ENCODE measurements at places on chromosomes 3 and 15.

DNA sequence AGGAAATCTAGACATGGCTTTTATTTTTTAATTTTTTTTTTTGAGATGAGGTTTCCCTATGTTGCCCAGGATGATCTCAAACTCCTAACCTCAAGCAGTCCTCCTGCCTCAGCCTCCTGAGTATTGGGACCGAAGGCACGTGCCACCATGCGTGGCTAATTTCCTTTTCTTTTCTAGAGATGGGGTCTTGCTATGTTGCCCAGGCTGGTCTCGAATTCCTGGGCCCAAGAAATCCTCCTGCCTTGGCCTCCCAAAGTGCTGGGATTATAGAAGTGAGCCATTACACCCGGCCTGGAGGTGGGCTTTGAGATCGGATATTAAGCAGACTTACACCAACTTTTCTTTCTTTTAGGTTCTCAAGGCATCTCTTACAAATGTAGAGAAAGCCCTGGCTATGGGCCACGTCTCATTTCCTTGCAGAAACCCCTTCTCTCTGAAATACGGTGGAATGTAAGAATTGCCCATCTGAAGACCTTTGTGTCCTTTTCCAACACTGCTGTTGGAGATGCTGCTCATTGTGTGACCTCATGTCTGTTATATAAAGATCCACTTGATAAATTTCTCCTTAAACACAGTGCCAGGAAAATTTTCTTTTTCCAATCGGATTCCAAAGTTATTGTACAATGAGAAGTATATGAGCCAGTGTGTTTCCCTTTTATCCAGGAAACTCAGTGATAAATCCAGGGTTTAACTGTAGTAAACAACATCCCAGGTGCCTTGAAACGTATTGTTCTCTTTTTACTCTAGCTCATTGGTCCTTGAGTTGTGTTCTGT, 36.8 kb upstream of the CFAP161 start:
- no peak for DNase-seq

DNA sequence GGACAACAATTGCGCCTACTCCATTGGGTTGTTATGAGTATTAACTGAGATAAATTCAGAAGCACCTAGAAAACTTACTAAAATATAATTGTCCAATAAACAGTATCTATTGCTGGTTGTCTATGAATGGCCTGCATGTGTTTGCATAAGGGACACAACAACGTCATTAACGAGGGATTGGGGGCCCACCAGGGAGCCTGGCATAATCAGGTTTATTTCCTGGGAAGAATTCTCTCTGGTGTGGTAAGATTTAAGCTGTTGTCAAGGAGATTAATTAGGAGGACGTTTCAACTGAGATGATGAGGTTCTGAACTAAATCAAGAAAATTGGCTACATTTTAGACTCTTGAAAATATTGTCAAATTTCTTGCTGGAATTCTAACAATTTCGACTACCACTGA, 176.1 kb upstream of the CDIN1 start:
- no peak for DNase-seq

DNA sequence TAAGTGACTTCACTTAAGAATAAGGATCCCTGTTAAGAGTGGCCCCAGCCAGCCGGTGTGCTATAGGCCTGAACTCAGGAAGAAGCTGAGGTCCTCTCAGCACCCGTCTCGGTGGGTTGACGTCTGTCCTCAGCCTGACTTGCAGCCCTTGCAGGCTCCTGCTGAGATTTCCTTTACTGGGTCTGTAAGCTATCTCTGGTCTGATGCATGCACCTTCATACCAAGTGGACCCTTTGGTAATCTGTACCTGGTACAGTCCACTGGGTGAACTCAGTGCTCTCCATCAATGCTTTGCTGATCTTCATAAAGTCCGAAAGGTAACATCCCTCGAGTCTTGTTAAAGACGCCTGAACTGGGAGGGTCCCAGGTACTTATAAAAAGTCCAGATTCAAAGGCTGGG, 212.0 kb upstream of the PPP2R3A start:
- no peak for DNase-seq

GRCh38 chr3:102736288-102736974, 301.6 kb downstream of the ZPLD1 start:
- no peak for DNase-seq

DNA sequence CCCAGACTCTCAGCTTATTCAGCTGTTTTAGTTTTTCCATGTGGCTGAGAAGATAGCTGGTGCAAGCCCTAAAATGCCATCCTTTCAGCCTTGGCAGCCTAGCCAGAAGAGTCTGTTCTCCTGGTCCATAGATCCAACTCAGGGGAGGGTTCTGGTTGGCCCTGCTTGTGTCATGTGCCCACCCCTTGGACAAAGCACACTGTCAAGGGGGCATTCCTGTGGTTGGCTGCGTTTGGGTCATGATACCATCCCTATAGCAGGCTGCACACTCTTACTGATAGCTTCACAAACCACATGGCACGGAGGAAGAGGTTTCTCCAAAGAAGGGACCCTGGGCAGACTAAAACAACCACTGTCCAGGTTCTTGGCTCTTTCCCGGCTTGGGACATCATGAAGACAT, 8.4 kb upstream of the FSTL1 start:
- DNase-seq, result no peak

DNA sequence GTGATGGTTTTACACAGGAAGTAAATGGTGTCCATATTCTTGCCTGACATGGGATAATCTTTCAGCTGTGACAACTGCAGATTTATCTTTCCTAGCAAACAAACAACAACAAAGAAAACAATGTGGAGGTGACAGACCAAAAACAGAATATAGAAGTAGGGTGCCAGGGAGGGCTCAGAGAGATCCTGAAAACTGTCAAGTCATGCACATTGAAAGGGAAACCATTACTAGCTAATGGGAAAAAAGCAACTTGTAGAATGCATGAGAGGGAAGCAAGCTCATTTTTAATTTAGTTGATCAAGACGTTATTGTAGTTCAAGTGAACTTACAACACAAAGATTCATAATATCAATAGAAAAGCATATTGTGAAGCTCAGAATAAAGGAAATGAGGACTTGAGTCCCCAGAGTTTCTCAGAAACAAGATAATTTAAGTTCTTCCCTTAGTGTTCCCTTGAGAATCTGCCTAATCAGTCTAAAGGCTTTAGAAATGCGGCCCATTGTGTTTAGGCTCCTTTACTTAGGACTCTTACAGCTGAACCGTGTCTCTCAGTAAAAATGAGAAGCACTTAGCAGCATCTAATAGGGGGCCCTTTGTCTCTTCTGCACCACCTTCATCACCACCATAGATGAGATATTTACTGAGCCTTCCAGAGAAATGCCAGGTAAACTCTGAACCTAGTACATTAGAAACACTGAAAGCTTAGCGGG, 115.6 kb upstream of the CADPS start:
- no peak for DNase-seq

GRCh38 chr3:182464513-182465145, 328.7 kb upstream of the ATP11B start:
- no peak for DNase-seq

DNA sequence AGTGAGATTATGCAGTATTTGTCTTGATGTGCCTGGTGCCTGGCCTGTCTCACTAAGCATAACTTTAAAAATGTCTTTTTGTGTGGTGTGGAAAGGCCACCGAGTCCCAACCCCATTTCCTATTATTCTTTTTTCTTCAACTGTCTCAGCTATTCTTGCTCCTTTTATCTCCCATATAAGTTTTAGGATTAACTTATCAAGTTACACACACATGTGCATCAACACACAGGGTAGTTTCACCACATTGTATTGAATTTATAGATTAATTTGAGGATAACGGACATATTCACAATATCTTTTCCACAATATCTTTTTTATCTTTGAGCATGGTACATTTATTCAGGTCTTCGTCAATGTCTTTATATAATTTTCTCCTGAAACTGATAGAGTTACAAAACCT, 127.6 kb downstream of the RYR3 start:
- DNase-seq, result no peak

GRCh38 chr3:143010024-143010423, 8.7 kb downstream of the U2SURP start:
- DNase-seq, result no peak

GRCh38 chr3:155658671-155659261, 86.1 kb downstream of the PLCH1 start:
- DNase-seq, result no peak

- DNase-seq, result no peak
These were observed 78.8 kb upstream of the SETMAR start for GRCh38 chr3:4224331-4224730.

DNA sequence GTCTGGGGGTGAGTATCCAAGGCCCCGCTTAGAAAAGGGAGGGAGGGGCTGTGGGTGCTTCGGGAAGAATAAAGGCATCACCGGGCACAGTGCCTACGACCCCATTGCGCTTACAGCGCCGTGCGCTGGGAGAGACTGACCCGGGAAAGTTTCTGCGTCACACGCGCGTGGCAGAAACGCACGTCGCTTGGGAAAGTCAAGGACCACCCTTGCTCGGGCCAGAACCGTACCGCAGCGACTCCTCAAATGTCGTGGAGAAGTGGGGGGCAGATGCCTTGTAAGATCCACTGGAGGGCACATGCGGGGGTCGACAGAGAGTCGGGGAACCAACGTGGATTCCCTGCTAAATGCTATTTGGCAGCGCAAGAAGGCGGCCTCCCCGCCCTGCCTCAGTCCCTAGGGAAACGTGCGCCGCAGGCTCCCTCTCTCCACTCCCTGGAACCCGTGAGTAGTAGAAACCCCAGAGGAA, 2.4 kb downstream of the ADAMTS9 start:
- no peak for DNase-seq

DNA sequence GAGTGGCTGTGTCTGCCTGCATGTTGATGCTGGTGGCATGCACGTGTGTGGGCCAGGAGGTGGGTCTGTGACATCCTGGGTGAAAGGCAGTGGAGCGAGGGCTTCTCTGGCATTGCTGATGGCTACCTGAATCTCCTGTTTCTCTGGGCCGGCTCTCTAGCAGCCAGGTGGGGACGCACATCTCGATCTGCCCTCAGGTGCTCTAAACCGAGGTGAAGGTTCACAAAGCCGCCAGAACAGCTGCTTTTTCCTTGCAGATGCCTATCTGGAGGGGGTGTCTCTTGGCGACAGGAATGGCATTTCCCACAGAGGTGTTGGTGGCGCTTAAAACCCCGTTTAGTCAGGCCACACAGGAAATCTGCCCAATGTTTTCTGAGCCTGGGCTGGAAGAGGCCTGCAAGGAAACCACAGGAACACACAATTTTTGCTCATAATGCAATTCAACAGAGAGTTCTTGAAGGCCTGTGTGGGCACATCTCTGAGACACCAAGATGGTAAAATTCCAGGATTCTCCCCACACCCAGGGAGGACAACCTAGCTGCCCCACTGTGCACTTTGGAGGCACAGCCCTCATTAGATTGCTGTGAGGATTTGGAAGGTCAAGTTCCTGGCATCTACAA, 11.9 kb downstream of the TMEM158 start:
- DNase-seq, result no peak

DNA sequence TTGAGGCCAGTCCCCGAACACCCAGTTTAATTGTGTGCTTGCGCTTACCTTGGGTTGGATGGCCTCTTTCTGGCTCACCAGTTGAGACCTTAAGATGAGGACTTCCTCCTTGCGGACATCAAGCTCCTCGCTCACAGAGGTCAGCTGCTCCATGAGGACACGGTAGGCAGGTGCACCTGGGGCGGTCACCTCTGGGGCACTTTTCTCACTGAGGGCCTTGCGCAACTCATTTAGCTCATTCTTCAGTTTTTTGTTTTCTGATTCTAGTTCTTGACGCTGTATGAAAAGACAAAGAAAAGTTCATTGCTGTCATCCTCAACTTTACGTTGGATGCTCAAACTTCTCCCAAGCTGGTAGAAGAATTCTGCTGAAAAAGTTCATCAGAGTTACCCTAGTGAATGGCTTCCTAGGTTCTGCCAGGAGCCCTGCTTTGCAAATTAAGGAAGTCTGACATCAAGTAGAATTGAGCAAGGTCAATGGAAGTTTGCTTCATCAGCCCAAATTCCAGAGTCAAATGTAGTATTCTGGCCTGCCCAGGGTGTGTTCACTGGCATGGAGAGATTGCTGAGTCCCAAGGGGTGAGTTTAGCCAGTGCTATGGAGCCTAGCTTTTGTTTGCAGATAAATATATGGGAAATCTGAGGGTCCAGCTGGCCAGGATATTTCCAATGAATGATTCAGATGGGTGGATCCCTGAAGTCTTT, 55.8 kb upstream of the MYO5C start:
- DNase-seq, result no peak

DNA sequence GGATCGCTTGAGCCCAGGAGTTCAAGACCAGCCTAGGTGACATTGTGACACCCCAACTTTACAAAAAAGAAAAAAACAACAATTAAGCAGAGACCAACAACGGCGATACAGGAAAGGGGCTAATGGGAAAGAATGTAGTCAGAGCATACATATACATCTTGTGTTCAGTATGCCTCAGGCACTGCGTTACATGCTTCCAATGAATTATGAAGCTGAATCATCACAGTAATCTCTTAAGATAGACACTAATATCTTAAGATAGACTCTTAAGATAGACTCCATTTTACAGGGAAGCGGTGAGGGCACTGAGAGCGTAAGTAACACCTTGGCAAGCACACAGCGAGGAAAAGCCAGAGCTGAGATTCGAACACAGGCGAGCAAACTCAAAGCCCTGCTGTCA, 6.1 kb upstream of the LDHAL6B start:
- no peak for DNase-seq

DNA sequence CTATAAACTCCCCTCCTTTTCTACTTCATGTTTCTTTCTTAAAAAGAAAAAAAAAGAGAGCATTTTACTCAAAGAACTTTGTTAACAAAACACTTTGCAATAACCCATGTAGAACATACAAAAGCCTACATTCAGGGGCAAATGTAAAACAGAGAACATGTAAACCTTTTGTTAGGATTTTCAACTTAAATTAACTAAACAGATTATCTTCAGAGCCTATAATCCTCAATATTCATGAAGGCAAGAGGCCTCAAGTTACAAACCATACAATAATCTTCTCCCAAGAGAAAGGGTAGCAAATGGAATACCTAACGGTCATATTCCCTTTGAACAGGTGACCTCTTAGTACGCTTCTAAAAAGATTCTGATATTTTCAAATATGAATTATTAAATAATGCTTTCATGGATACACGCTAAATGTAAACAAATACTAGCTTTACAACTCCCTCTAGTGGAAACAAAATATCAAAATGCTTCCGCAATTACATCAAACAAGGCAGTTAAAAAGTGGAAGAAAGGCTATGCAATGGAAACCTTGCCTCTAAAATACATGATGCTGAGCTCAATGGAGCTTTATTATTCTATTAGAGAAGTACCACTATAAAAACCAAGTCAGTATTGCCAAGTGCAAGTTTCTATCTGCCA, 9.9 kb downstream of the CEP152 start:
- no peak for DNase-seq

- no peak for DNase-seq
These were observed 289.8 kb downstream of the ARPP21 start for GRCh38 chr3:35929158-35929557.

DNA sequence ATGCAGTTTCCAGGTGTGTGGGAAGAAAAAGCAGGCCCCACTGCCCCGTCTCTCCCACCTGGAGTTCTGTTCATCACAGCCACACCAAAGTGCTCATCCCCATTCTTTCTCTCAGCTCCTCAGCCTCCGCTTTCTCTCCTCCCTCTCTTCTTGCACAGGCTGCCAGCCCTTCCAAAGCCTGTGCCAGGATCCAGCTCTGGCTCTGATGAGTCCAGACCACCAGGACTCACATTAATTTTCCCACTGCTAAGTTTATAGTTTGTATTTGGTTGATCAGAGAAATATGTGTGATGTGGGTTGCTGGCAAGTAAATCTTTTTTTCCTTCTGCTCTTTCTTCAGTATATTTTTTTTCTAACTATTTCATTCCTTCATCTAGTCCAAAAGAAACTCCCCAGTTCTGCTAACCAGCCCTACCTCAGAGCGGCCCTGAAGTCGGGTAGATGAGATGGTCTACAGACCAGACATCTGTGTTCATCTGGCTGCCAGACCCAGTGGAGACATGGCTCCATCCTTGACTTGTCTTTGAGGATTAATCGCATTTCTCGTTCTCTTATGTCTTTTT, 49.8 kb downstream of the BOC start:
- no peak for DNase-seq

GRCh38 chr3:75254685-75255084, 409.4 kb upstream of the FRG2C start:
- DNase-seq, result no peak
